ENCODE measurements at places on chromosomes 5 and 9.
A peak's percentile ranks its signal among the peaks of the same experiment; 100 is the strongest.

- no peak for DNase-seq
Measured at GRCh38 chr5:62287237-62287636, 18.8 kb upstream of the KIF2A start.

GRCh38 chr5:171188016-171188415 is 121.0 kb upstream of the TLX3 start:
- DNase-seq = no peak

GRCh38 chr5:140372971-140373487 is 13.0 kb downstream of the SLC4A9 start:
- DNase-seq = peak; percentile 47

- DNase-seq = no peak
Measured at GRCh38 chr5:175738602-175739133, 80.8 kb downstream of the HRH2 start.

- DNase-seq = no peak
Measured at GRCh38 chr9:94700445-94700844, 26.1 kb upstream of the AOPEP start.

DNA sequence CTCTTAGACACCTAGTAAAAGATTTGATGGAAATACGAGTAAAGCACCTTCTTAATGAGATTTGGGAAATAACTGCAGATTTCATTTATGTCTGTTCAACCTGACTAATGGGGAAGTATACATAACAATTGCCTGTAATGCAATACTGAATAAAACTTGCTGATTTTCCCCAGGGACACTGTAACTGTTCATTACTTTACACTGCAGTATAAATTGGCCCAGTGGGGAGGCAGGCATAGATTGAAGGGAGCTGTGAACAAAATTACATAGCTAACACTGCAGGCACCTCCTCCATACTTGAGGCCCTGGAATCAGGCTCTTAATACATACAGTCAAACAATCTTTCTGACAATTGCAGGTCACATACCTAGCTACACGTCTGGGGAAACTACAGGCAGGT is 216.2 kb downstream of the PTPRD start:
- DNase-seq = no peak

GRCh38 chr5:33303579-33304095 is 137.1 kb upstream of the TARS1 start:
- no peak for DNase-seq

DNA sequence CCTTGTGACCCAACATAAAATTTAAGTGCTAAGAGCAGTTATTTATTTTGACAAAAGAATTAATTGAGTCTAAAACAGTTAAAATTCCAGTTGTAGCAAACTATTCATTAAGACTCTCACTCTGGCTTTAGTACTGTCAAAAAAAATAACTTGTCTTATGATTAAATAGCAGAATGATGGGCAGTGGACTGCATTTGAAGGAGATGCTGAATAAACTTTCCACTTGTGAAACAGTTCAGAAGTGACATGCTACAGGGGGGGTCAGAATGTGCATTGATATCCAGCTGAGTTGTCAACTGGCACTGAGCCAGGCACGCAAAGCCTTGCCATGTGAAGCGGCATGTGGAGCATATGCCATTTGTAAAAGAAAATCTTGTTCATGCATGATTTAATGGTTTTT is 76.0 kb downstream of the FCHO2 start:
- no peak for DNase-seq

DNA sequence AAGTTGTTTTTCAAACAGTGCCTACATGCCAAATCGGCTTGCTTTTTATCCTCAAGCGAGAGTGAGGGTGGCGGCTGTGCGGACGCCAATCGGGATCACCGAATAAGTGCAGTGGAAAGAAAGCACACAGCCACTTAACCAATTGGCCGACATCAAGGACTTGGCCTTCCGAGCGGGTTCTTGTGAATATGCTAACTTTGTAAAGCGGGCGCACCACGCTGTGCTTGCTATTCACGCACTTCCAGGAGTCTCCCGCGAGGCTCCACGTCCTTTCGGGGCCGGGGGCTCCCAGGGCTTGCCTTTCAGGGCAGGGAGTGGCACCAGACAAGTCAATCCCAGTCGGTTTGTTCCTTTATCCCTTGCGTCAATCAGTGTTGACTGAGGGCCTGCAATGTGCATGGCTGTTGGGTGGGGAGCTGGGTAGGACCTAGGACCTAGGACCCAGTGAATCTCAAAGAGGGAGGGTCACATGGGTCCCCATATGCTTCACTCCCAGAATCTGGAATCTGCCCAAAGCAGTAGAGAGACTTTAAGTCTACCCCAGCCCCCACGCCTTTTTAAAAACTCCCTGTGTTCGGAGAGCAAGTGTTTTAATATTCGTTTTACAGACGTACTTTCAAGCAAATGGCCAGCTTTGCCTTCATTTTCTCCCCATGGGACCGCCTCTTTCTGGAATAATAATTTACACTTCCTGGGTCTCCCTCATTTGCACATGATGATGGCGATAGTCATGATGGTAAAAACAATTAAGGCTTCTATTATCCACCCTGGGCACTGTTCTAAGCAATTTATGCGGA is 2.0 kb upstream of the GCNT4 start:
- DNase-seq = peak; percentile 41

GRCh38 chr9:127904561-127905003 is 5.2 kb upstream of the ST6GALNAC6 start:
- peak; percentile 35 for DNase-seq

GRCh38 chr9:131618071-131618479 is 72.8 kb downstream of the PRRT1B start:
- no peak for DNase-seq

- DNase-seq = no peak
Measured at GRCh38 chr5:79890119-79890929, 100.7 kb downstream of the MTX3 start.

DNA sequence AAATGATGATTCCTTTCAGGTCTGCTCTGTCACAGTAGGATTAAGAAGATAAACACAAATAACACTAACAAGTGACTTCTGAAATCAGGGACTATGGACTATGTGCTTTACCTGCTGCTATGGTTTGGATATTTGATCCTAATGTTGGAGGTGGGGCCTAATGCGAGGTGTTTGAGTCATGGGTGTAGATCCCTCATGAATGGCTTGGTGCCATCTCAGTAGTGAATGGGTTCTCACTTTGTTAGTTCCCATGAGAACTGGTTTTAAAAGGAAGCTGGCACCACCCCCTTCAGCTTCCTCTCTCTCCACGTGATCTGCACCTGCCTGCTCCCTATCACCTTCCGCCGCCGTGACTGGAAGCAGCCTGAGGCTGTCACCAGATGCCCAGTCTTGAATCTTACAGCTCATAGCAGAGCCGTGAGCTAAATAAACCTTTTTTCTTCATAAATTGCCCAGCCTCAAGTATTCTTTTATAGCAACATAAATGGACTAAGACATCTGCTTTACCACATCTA is 3.3 kb downstream of the PPIC start:
- no peak for DNase-seq

DNA sequence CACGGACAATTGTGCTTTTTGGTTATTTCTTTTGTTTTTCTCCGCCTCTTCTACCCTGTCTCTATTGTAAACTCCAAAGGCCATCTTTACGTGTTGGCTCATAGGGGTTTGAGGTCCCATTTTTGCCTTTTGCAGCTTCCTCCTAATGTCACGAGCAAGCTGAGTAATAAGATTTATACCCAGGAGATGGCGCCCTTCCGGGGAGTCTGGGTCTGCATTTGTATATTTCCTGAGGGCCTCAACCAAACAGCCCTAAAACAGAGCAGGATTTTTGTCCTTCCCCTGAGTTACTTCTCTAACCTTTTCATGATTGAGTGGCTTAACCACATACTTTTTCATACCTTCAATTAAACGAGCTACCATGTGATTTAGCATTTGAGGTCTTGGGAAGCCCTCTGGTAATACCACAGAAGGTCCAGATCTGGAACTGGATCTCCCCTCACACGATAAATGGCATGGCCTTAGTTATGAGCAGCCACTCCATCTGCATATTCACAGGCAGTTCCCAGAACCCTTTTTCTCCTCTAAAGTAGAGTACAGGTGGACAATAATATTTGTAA is 11.2 kb upstream of the CFAP95 start:
- DNase-seq = peak; percentile 26

DNA sequence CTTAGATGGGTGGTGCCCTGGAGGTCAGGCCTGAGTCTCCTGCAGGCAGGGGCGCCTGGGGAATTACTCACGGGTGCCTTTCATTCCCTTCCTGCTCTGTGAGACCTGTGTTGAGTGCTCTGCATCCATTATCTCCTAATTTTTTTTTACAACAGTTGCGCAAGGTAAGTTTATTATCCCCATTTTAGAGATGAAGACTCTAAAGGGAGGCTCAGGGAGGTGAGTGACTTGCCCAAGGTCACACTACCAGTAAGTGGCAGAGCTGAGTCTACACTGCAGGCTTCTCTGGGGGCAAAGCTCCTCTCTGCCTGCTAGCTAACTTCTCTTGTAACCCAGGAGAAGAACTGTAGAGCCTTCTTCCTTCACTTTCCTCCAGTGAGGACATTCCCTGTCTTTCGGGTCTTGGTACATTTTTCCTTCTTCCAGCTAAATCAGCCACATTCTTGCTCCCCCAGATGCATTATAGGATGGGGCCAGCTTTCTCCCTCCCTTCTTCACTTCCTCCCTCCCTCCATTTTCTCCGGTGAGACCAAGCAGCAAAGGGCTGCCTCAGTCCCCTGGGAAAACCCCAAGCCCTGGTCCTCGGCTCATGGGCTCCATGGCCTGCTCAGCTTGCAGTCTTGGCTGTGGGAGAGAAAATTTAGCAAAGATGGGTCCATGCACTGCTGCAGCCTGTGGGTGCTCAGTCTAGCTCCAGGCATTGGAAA is 1.8 kb downstream of the PRR7 start:
- DNase-seq = peak; percentile 7

DNA sequence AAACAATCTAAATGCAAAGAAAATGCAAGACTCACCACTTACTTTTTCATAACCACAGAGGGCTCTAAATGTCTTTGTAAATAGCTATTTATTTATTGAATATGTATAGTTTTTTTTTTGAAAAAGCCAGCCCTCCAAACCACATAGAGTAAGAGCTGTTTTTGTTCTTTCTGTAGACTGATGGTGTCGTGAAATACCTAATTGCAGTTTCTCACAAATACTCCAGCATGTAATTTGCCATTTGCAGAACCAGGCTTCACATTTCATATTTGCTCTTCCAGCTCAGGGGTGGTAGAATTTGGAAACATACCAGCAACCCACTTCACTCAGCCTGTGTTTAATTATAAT is 159.8 kb downstream of the TMC1 start:
- no peak for DNase-seq

- DNase-seq = no peak
Measured at GRCh38 chr9:80143899-80144298, 572.1 kb downstream of the TLE4 start.

DNA sequence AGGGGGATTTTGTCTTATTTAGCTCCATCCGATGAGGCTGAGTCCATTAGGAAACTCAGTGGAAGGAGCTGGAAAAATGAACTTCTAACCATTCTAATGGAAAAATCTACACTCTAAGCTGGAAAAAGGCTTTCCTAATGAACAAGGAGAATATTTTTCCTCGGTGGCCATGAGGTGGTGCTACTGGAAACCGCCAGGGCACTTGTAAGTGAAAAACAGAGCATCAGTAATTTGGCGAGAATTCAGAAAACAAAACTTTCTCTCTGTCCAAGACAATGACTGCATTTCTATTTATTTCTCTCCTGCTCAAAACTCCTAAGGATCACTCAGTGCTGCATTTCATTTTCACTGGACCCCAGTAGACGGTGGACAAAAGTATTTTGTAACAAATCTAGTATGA is 237.6 kb downstream of the TENT4A start:
- no peak for DNase-seq

- DNase-seq = no peak
Measured at GRCh38 chr5:155587458-155587857, 573.9 kb downstream of the KIF4B start.

- DNase-seq = no peak
Measured at GRCh38 chr5:146940295-146940694, 61.7 kb upstream of the PPP2R2B start.

DNA sequence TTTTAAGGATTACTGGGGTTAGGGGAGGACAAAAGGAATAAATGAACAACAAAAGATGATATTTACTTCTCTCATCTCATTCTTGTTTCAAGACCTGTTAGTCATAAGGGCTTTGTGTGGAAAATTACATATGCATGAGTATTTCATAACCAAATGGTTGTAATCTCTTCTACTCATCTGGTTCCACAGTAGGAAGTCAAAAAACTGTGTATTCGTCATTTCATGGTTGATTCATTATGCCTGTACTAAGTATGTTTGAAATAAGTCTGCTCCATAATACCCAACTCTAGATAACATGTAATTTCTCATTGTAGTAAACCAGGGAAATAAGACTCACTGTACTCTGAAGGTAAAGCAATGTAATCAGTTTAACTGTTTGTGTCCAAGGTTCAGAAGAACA is 212.9 kb downstream of the ARRDC3 start:
- DNase-seq = no peak

GRCh38 chr5:176739461-176740051 is 70.8 kb upstream of the UNC5A start:
- no peak for DNase-seq

DNA sequence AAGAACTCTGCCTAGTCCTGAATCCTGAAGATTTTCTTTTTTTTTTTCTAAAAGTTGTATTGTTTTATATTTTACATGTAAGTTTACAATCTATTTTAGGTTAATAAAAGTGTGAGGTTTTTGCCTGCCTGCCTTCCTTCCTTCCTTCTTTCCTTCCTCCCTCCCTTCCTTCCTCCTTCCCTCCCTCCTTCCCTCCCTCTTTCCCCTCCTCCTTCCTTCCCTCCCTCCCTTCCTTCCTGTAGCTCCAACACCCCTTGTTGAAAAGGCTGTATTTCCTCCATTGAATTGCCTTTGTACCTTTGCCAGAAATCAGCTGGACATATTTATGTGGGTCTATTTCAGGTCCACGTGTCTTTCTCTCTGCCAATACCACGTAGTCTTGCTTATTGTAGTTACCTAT is 46.6 kb downstream of the CACNA1B start:
- DNase-seq = no peak

DNA sequence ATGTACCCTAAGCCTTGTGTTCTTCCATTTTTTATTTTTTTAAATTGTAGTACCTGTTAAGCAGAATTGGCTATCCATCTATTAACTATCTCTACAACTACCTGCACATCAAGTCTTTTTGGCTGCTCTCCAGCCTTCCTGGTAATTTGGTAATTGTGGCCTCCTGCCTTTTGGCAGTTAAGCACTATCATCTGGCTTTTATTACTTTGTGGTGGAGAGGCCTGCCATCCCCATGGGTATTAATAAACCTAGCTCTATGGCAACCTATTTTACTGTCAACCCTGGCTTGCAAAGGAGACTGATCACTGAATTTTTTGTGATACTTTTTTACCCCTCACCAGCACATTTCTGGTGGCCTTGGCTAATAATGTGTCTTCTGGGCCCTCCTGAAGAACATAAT is 20.5 kb downstream of the SELENOP start:
- DNase-seq = no peak
